ENCODE measurements at places on chromosomes 4 and X.
A peak's percentile ranks its signal among the peaks of the same experiment; 100 is the strongest.

GRCh38 chr4:1991596-1992434 lies 17.0 kb downstream of the NELFA start:
- no peak for DNase-seq

- DNase-seq, result no peak
These were observed 4.8 kb upstream of the FBXL5 start for GRCh38 chr4:15659768-15660570.

DNA sequence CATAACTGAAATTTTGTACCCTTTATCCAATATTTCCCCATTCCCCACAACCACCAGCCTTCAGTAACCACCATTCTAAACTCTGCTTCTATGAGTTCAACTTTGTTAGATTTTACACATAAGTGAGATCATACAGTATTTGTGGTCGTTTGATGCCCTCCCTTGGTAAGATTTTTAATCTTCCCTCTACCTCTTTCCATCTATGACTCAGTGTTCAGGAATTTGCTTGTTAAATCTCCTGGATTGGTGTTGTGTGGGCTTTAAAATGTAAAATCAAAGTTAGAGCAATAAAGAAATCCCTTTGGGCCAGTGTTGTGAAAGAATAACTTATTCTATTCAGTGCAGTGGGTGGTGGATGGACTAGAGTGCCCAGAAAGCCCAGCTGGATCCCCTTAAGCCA lies 37.4 kb downstream of the SLC16A2 start:
- DNase-seq, result no peak

GRCh38 chr4:186942758-186943377 lies 219.2 kb upstream of the FAT1 start:
- no peak for DNase-seq

- DNase-seq, result peak; percentile 61
These were observed 45.2 kb upstream of the CLCN4 start for GRCh38 chrX:10111364-10112148.

- no peak for DNase-seq
These were observed 111.5 kb upstream of the UGT8 start for GRCh38 chr4:114487101-114487500.

DNA sequence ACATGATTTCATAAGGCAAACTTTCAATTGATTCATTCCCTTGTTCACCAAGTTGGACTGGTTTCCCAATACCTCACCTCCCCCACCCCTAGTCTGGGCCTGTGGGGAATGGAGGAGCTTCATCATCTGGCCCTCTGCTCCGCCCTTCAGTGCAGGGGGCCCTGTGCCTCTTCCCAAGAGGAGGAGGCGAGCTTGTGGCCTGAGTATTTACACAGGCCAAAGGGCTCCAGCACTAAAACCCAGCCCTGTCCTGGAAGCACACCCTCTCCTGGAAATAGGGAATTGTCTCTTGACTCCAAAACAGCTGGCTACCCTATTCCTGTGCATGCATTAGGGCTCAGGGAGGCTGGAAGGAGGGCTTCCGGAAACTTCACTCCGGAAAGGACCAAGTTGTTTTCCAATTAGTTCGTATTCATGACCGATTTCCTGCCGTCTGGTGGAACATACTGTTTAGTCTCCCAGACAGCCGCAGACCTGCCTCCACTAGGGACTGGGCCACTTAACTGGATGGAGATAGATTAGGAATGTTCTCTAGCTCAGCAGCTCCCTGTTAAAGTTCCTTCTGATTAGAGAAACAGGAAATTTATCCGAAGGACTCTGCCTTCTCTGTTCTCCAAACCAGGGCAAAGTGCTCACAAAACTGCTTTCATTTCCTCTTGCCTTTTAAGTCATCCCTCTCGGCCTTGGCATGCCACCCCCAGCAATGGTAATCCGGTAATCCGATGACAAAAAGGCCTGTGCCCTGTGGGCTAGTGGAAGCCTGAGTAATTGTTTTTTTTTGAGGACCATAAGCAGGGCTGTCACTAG lies 5.8 kb downstream of the SRPX2 start:
- no peak for DNase-seq

DNA sequence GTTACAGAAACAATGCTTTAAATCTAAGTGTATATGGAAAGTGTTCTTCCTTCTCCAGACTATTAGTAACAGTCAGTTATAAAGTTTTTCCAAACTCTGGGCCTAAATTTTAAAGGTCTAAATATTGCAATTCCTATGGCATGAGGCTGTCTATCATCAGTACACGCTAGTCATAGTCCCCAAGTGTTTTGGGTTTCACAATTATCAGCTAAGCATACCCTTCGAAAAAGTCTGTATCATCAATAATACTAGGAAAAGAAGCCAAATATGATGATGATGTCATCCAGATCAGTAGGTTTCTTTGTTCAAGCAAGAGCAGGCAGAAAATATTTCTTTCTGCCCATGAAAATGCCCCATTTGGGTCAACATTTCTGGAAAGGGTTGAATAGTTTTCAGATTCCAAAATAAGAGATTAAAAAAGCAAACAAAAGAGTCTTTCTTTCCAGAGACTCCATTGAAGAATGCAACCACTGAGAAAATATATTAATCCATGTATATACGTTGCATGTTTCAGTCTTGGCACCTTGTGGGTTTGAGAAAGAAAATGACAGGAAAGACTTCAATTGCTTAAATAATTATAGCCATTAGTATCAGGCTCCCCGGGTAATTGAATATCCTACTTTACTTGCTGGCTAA lies 173.8 kb downstream of the CAMK2D start:
- DNase-seq, result no peak
